ENCODE measurements at places on chromosomes 2 and 18.

DNA sequence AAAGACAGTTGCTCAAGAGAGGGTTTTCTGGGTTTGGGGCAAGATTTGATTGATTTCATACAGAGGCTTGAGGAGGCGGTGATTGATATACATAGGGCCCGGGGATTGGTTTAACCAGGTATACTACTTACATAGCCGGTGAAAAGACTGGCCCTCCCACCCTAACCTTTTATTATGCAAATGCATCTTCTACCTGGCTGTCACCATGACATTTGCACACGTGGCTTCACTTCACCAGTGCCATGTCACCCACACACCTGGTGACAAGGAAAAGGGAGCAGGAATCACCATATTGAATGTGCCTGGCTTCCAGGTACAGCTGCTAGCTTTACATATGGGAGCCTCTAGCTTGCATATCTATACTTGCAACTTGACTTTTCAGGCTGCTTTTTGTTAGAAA is 9.7 kb downstream of the ERMN start:
- DNase-seq = no peak

- no peak for DNase-seq
These were observed 2.1 kb downstream of the POMC start for GRCh38 chr2:25165992-25166875.

GRCh38 chr2:204177251-204177976 is 240.9 kb downstream of the ICOS start:
- DNase-seq = no peak

GRCh38 chr2:75728614-75729419 is 18.1 kb upstream of the GCFC2 start:
- DNase-seq = no peak

- DNase-seq = no peak
These were observed 7.9 kb downstream of the CLHC1 start for GRCh38 chr2:55223958-55224760.

GRCh38 chr2:188787021-188787657 is 187.0 kb upstream of the COL3A1 start:
- no peak for DNase-seq

GRCh38 chr18:23585007-23585871 is 1.1 kb downstream of the NPC1 start:
- no peak for DNase-seq

DNA sequence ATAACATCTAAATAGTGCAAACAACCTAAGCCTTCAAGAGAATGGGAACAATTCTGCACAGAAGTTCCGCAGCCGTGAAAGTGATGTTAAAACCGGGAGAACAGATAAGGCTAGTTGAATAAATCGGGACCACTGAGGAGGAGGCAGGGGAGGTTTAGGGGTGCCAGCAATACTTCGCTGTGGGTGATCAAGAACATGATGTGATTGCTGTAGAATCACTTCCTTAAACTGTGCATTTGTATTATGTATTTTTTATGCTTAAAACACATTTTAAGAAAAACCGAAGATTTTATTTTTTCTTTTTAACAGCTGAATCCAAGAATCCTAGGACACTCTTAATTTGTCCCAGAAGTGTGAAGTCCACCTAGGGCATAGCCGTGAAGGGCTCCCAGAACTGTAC is 33.6 kb downstream of the TTC32 start:
- DNase-seq = no peak

- no peak for DNase-seq
These were observed at the start of gene INHBB for GRCh38 chr2:120346026-120346666. Gene INHBB, plus strand, starts transcription at chr2:120346136. Its CDS starts 53 bp downstream, at chr2:120346189.

- no peak for DNase-seq
These were observed 412.6 kb downstream of the PTH2R start for GRCh38 chr2:208819190-208819589.

DNA sequence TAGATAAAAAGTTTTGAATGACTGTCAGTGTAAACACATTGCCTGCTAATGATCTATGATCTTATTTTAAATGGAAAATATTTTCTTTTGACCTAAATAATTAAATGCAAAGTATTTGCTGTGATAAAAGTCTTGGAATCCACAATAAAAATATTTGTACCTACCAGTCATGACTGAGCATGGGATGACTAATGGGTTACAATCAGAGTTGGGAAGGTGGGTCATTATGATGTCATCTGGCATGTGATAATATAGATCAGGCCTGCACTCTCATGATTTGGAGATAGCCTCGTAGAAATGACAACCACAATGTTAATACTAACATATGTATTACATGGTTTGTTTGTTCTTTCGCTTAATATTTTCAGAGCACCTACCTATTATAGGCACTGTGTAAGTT is 848.8 kb upstream of the KLHL29 start:
- DNase-seq = no peak

GRCh38 chr18:28050545-28050944 is 126.4 kb downstream of the CDH2 start:
- DNase-seq = no peak

GRCh38 chr2:4762951-4763376 is 929.2 kb upstream of the SOX11 start:
- no peak for DNase-seq

- no peak for DNase-seq
These were observed 82.8 kb upstream of the PIK3C3 start for GRCh38 chr18:41872206-41872605.

DNA sequence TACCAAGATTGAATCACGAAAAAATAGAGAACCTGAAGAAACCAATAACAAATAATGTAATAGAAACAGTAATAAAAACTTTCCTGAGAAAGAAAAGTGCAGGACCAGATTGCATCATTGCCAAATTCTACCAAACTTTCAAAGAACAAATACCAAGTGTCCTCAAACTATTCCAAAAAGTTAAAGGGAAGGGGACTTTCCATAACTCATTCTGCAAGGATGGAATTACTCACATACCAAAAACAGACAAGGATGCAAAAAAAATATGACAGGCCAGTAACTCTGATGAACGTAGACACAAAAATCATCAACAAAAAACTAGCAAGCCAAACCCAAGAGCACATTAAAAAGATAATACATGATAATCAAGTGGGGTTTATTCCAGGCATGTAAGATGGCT is 172.3 kb upstream of the SLC35G4 start:
- DNase-seq = no peak

DNA sequence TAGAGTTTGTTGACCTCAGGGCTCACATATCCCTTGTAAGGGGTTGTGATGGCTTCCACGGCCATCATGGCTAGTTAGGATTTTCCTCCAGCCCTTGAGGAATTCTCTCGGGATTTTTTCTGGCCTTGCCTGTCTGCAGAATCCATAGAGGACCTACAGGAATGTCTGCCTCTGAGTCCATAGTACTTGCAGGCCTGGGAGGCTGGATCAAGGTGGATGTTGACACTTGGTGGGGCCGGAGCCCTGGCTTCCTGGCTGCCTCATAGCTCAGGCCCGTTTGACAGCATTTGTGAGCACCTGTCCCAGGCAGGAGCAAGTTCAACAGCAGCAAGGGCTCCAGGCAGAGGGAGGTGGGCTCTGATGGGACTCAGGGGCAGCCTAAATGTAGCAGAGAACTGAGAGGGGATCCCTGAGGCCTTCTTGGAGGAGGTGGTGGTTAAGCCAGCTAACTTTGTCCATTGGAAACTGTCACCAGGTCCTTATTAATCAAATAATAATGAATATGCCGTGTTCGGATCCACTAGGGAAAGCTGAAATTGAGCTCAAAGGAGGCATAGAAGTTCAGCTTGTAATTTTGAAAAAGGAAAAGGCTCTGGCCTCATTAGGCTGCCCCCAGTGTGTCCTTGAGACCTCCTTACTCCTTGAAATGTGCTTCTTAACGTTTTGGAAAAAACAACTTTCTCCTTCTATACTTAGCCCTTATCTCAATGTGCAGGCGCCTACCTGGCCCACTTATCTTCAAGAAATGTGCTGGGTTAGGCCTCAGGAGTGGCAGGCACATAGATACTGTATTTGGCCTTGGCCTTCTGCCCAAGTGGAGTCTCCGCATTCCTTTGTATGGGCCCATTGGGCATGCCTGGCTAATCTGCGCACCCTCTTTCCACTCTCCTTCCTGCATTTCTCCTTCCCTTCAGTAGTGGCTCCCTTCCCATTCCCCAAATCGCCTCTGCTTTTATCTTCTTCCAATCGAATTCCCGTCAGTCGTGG is 66.9 kb downstream of the HPCAL1 start:
- no peak for DNase-seq

GRCh38 chr18:62346333-62347088 is 21.4 kb downstream of the TNFRSF11A start:
- DNase-seq = no peak

GRCh38 chr18:6992761-6993160 is 124.8 kb downstream of the LAMA1 start:
- DNase-seq = no peak

DNA sequence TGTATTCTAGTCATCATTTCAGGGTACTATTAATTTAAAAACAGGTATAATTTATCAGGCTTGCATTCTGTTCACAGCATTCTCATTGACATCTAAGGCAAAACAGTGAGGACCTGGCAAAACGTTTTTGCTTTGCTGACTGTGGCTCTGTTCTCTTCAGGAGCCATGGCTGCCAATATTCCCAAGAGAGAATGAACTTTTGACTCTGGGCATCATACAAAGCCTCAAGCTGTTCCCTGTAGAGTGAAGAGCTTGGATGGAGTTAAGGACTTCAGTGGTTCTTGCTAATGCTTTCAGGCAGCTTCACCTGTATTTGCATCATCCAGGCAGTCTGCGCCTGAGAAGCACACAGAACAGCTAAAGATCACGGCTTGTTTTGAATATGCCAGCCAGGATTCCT is 65.9 kb upstream of the CAVIN2 start:
- DNase-seq = no peak

- no peak for DNase-seq
These were observed 198.4 kb downstream of the CMPK2 start for GRCh38 chr2:6667326-6667725.

DNA sequence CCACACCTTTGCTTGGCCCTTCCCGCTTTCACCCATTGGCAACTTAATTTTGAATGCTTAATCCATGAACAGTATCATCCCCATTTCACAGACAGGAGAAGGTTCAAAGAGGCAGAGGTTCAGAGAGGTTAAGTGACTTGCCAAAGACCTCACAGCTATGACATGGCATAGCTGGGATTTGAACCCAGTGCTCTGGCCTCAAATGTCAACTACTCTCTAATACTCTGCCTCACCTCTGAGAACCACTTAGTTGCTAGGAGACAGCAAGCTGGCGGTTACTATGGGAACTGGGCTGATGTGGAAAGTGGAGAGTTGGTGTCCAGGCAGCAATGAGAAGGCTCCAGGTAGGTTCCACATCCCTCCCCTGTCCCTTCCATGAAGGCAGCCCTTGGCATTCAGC is 15.8 kb upstream of the PRSS56 start:
- DNase-seq = no peak

DNA sequence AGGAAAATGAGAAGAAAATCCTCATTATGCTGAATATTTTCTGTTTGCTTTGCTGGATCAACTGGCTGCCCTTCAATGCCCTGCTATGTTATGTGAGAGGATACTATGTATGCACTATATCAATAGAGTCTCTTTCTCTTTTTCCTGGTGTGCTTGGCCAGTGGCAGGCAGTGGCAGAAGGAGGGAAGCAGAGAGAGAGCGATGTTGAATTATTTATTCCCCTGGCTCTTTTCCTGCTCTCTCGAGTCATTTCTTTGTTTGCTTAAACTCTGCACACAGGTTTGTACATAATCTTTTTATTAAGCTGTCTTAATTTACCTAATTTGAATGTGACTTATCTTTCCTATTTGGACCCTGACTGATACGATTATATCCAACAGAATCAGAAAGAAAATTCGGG is 1727.3 kb downstream of the SUCLG1 start:
- DNase-seq = no peak

DNA sequence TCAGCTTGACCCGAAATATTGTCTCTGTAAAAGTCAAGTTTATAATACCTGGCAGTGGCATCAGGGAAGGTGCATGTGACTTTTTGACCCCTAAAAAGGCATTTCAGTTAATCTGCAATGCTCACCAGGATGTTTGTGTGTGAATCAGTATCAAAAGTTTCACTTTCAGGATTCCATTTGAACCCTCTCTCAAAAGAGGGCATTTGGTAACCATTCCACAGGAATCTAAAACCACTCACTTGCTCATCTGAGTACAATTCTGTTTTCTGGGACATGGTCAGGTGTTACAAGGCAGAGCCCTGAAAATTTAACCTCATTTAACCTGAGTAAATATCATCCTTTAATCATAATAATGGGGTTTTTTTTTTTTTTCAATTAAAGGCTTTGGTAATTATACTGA is 77.9 kb upstream of the KLF7 start:
- no peak for DNase-seq

GRCh38 chr2:236970656-236971010 is 115.1 kb upstream of the COPS8 start:
- no peak for DNase-seq

GRCh38 chr2:8732601-8733000 is 50.7 kb downstream of the ID2 start:
- DNase-seq = no peak

- no peak for DNase-seq
These were observed 103.3 kb downstream of the COL6A3 start for GRCh38 chr2:237310515-237311114.

DNA sequence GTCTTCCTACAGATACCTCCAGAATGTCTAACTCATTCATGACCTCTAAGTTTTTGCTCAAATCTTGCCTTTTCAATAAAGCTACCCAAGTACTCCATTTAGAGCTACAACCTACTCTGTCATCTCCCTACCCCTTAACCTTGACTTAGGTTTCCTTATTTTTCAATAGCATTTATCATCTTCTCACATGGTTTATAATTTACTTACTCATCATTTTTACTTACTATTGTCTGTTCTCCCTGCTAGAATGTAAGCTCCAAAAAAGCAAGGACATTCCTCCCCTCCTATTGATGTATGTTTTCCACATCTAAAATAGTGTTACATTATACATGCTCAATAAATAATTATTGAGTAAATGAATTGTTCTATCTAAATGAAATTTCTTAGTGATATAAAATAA is 3.1 kb upstream of the GCA start:
- no peak for DNase-seq

DNA sequence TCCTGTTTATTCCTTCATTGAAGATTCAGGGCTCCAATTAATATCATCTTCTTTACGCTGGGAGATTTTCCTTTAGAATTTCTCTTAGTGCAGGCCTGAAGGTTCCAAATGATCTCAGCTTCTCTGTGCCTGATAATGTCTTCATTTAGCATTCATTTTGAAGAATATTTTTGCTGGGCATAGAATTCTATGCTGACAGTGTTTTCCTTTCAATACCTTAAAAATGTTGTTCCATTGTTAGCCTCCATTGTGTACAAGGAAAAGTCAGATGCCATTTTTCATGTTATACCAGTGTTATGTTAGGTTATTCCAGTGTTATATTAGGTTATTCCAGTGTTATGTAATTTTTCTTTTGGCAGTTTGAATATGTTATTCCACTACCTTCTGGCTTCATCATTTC is 14.9 kb upstream of the OR6B3 start:
- no peak for DNase-seq

DNA sequence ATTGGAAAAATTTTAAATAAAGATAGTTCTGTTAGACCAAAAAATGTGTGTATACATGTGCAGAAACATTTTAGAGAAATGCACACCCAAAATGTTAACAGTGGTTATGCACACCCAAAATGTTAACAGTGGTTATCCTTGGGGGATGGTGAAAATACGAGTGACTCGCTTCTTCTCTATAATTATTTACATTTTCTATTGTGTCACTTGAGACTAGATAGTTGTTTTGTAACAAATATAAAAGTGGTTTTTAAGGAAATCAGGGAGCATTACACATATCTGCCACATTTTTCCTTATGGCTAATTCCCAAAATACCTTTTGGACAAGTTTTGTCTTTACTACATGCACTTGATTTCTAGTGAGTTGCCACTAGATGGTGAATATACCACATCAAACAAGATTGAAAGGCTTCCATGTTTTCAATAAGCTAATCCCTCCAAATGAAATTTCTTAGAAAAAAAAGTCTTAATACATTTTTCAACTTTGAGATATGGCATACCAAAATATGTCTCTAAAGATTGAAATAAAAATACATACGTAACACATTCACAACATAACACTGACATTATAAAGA is 9.0 kb upstream of the HIBCH start:
- no peak for DNase-seq
